ENCODE measurements at places on chromosomes 1 and 21.

- DNase-seq, result peak; percentile 73
These were observed 176.5 kb downstream of the TGFB2 start for GRCh38 chr1:218521414-218522169.

DNA sequence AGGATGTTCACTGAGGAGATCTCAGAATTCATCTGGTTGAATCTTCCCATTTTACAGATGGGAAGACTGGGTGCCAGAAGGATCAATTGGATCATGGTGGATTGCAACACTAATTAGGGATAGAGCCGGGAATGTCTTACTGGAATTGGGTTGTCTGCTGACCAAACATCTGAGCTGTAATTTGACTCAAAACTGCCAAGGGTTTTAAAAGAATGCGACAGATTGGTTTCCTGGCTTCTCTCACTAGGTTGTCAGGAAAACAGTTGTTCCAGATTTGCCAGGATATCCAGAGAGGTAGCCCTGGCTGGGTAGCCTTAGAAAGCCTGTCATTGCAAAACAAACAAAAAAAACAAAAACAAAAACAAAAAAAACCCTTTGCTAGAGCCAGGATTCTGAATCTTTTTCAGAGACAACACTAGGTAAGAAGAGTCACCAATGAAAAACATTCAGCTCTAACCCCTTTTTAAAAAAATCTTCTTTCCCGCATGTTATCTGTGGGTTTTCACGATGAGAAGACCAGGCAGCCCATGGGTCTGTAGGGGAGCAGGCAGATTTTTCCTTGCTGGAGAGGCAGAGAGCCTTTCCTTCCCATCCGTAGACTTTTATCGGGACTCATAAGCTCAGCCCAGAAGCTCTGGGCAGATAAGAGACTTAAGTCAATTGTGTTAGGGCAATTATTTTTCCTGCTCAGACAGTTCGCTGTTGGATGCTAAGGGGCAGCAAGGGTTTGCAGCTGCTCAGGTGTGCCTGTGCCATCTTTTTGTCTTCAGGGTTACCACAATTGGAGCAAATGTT is 418.9 kb downstream of the PRDM2 start:
- no peak for DNase-seq

DNA sequence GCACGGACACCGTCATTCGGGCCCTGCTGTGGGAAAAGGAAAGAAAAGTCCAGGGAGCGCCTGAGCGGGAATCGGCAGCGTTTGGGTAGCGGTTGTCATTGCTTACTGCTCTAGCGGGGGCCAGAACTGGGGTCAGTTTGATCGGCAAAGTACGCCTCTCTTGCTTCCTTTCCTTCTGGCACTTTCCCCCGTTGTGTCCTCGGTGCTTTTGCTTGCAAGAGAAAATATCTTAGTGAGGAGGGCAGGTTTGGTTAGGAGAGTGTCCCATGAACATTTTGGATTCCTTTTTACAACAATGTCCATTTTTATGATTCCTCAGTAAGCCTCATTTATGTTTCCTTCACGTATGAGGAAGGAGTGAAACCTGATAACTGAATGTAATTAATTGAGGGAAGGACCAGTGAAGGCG is 670 bp downstream of the ST3GAL3 start:
- DNase-seq, result no peak

- no peak for DNase-seq
These were observed 274.9 kb downstream of the NUF2 start for GRCh38 chr1:163596541-163597258.

DNA sequence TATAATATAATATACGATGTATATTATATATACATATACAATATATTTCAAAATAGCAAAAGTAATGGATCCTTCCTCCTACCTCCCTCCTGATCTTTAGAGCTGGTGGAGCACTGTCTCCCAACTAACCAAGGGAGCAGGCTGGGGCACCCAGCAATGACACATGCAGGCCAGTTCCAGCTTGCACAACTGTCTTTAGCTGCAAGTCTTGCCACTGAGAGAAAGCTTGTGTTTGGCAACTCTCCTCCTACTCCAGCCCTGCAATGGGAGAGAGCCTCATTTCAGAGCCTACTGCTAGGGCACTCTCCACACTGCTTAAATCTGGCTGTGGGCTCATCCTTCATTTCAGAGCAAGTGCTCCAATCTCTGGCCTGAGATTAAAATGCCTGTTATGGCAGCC is 469.8 kb upstream of the OLFM3 start:
- DNase-seq, result no peak
